ENCODE measurements at places on chromosomes 2 and 18. TPM values are rescaled to one million over a fixed set of nuclear protein-coding genes. Genes with fewer than 3 reads are reported as not detected.

Gene CAVIN2
- 19.8 TPM for total RNA-seq

Gene PID1
- 2.9 TPM for total RNA-seq

Gene TMEM198
- 0.90 TPM for total RNA-seq

Gene GALR1
- not detected for total RNA-seq

Gene FOXI3
- not detected for total RNA-seq

Gene CNDP1
- not detected for total RNA-seq

Gene PIKFYVE
- total RNA-seq = 8.0 TPM
